ENCODE measurements at places on chromosomes 5 and 9.
A peak's percentile ranks its signal among the peaks of the same experiment; 100 is the strongest.

DNA sequence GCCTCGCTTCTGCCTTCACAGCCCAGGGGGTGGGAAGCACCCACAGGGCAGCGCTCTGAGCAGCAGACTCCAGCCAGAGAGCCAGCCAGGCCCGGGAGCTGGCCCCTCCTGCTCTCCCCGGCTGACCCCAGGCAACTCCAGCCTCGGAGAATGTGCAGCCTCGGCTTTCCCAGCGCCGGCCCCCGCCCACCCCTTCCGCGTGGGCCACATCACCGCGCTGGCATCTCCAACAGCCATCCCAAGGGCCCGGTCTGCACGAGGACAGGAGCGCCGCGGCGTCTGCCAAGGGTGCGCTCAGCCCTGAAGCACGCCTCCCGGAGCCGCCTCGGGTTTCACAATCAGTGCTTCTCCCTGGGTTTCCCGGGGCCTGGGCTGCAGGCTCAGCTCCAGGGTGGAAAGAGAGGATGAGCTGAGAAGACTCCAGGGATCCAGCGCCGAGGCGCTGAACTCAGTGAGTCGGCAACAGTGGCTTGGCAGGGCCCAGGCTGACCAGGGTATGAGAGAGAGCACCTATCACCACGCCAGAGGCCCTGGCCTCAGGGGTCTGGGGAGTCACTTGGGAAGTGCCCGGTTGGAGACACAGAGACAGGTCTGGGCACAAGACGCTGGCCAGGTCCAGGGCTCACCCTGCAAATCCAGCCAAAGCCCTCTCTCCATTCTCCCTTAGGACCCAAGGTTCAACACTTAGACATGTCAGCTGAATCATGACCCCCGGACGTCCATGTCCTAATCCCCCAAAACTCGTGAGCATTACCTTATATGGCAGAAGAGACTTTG lies 79.6 kb downstream of the ADAMTS2 start:
- peak; percentile 99 for DNase-seq

- DNase-seq = no peak
Measured at GRCh38 chr5:161707382-161707781, 21.9 kb downstream of the GABRA6 start.

GRCh38 chr5:176727528-176727900 lies 80.2 kb downstream of the TSPAN17 start:
- no peak for DNase-seq

DNA sequence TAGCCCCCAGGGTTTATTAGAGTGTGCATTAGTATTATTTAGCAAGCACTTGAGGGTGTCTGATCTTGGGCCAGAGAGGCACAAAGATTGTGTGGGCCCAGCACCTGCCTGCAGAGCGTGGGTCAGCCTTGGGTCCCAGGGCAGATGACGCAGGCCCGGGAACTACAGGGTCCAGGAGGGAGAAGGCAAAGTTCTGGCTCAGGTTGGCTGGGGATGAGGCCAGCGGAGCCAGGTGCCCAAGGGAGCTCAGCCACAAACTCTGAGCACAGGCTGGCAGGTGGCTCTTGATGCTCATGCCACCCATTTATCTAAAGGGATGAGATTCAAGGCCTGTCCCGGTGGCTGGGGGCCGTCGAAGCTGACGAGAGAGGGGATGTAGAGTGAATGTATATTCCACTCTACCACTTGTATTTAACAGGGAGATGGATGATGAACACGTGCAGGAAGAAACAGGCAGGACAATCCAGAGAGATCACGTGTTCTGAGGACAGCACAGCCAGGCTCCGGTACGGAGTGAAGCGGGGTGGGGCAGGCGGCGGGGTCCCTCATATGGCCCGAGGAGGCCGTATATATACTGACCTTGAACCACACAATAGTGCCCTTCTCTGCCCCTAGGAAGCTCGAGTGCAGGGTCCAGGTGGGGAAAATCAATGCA lies 818 bp upstream of the OBP2A start:
- no peak for DNase-seq

DNA sequence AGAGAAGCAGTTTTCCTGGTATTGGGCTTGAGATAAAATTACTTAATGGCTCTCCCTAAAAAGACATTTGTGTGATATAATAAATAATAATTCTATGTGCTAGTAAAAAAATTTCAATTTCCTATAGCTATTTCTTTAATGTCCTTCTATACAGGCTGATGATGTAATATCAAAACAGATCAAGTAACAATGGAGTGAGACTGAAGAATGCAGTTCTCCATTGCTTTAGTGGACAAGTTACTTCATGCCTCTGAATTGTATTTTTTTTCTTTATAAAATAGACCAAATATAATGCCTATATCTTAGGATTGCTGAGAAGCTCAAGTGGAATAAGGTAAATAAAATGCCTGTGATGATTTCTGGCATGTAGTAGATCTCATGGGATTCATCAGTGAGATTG lies 35.6 kb upstream of the NEURL1B start:
- DNase-seq = no peak

- no peak for DNase-seq
Measured at GRCh38 chr9:130895481-130896232, 955 bp downstream of the QRFP start.

DNA sequence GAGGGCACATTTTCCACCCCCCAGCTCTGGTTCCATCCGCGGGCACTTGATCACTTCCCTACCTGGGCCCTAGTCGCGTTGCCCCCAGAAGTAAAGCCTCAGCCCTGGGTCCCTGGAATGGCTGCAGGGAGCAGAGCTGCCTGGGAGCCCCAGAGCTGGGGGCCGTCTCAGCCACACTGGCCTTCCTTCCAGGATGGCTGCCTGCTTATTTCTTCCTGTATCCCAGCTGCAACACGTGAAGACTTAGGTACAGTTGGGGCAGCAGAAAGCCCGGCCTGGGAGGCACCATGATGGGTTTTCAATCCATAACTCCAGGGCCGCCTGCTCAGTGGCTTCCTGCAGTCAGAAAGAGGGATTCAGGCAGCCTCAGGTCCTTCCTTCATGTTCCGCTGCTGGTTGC lies 232.3 kb downstream of the IRX2 start:
- no peak for DNase-seq

DNA sequence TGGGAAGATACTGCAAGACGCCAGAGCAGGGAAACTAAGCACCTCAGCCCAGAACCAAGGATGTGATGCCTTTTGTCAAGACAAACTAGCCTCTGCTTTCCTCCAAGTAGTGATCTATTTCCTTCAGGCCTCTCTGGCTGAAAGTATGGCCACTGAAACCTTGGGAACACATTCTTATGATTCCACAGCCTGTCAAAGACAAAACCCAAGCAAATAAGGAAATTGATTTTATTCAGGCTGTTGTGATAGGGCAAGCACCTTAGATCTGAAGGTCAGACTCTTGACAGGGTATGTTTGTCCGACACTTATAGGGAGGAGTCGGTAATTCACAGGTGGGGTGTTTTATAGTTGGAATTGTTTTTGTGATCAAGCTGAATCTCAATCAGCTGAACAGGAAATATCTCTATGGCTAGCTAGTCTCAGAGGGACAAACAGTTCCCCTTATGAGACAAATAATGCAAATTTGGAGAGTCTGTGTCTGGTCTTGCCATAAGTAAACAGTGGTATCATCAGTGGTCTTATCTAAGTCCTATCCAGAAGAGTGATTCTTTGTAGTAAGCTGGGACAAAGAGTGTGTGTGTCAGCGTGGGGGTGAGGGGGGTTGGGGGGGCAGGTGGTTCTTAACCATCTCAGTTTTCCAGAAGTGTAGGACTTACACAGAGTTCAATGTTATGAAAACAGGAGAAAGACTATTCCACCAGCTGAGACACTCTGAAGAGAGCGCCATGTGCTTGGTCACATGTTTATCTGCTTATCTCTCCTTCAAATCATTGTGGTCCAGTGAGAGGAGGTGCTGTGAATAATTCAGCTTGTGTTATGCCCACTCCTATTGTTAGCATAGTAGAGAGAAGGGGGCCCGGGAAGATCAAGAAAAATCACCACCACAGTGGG lies 6.7 kb upstream of the ZCCHC10 start:
- no peak for DNase-seq

GRCh38 chr5:74300808-74301389 lies 339.6 kb downstream of the ENC1 start:
- no peak for DNase-seq

GRCh38 chr5:569868-570361 lies 42.2 kb upstream of the CEP72 start:
- no peak for DNase-seq

- DNase-seq = peak; percentile 44
Measured at GRCh38 chr5:36507332-36507952, 99.0 kb upstream of the SLC1A3 start.

GRCh38 chr5:174996941-174997340 lies 272.6 kb downstream of the MSX2 start:
- DNase-seq = no peak

GRCh38 chr9:38274800-38275199 lies 117.7 kb upstream of the ALDH1B1 start:
- DNase-seq = no peak

DNA sequence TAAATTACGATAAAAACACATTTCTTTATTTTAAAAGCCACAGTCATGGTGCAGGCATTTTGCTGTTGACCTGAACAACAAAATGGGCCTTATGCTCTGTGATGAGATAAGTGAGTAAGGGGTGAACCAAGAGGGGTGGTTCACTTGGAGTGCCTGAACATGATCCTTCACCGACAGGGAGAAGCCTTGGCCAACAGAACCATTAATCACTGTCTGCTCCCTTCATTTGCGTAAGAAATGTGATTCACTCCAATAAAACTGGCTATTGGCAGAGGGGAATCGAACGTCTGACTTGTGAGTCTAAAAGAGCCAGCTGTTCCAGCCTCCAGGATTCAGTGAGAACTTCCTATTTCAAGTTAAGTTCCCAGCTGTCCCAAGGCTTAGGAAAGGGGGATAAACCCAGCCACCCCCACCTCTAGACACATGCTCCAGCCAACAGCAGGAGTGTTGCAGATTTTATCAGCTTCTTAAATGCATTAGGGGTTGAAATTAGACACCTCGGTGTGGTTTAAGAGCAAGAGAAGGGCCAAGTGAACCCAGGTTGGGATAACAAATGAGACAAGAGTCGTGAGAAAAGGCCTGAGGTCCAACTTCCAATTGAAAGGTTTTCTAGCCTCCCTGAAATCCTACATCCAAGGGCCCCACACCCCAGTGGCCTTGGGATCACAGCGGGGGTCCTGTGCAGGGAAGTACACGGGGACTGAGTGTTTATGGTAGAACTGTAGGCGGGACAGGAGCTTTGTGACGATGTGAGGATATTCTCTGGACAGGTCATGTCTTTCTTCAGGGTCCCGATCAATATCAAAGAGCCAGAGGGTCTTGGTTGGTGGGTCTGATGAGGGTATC lies 131.4 kb upstream of the LHFPL2 start:
- DNase-seq = no peak

GRCh38 chr9:38015266-38015665 lies 53.8 kb downstream of the SHB start:
- DNase-seq = no peak

GRCh38 chr9:122265149-122265915 lies 650 bp downstream of the MRRF start:
- DNase-seq = peak; percentile 17

GRCh38 chr9:129574911-129575585 lies 45.9 kb downstream of the C9orf50 start:
- no peak for DNase-seq

DNA sequence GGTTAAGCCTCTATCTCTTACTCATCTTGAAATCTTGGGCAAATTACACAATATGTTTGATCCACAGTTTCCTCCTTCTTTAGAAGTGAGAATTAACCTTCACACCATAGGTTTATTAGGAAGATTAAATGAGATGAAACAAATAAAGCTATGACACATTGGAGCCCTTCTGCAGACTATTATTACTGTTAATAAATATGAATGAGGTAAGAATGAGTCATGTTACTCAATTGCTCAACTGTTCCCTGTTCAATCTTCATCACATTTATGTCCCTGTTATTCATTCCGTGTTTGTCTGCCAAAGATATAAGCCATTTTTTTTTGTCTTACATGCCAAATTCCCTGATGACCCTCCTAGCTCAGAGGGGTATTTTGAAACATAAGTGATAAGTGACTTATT lies 52.1 kb upstream of the PAPPA start:
- no peak for DNase-seq

DNA sequence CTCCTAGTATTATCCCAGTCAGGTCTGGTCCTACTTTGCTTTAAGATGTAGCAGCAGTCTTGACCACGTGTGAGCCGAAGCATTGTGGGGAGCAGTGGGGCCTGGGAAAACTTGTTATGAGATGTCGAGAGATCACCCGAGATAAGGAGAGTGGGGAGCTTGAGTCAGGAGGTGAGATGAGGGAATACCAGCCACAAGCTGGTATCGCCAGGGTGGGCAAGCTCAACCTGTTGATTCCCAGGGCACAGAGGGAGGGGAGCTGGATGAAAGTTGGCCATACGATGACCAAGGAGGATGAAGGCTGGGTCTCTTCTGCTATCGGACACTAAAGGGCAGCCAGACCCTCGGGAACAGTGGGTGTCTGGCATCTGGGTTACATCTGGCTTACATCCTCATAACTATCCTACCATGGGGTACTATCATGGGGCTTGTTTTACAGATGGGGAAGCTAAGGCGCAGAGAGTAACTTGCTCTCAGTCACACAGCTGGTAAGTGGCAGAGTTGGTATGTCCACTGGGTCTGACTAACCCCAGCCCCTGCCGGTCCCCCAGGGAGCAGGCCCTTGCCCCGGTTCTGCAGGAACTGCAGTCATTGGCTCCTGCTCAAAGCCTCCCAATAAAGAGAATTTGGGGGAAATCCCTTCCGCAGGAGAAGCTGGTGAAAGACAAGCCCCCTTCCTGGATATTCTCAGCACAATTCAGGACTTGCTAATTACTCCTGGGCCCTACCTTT lies 13.4 kb upstream of the TIFAB start:
- no peak for DNase-seq

DNA sequence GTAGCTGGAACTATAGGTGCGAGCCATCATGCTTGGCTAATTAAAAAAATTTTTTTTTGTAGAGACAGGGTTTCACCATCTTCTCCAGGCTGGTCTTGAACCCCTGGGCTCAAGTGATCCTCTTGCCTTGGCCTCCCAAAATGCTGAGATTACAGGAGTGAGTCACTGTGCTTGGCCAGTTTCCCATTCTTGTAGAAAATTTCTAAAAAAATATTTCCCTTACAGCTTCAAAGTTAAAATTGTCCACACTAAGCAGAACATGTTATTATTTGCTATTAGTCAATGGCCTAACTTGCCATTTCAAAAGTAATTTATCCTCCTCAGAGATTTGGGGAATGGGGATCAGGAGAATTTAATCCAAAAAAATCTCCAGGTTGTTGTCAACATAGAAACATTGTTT lies 40.1 kb downstream of the SLC38A9 start:
- no peak for DNase-seq

DNA sequence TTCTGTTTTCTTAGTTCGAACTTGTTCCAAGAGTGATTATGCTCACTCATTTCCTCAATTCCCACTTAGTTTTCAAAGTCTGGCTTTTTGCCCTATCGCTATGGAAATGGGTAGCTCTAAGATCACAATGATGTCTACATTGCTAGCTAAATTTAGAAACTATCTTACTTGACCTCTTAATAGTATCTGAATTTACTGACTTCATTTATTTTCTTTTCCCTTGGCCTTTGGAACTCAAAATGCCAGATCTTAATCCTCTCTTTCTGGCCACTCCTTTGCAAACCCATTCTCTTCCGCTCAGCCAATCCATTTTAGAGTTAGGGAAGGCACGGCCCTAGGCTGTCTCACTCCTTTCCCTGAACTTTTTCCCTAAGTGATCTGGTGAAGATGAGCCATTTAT lies 137.0 kb downstream of the FER start:
- peak; percentile 3 for DNase-seq

Data from hepatic stellate cell (primary cell).